SK-N-SH (cell line): ENCODE measurements at places on chromosomes 2 and 18. TPM values are rescaled to one million over a fixed set of nuclear protein-coding genes. Genes with fewer than 3 reads are reported as not detected.

DNA sequence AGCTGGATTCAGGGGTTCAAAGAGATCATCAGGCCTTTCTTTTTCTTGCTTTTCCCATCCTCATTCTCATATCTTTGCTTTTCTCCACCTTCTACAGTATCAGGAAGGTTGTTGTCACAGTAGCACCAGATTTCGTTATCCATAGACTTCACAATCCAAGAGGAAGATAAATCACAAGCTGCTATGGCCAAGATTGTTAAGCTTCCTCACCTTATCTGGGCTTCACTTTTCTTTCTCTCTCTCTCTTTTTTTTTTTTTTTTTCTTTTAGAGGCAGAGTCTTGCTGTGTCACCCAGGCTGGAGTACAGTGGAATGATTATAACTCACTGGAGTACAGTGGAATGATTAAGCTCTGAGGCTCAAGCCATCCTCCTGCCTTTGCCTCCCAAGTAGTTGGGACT lies 93.5 kb downstream of the TTC27 start:
- H3K36me3 ChIP-seq = no peaks in the 10 kb centered on the region
- H3K27me3 ChIP-seq = no peaks in the 10 kb centered on the region
- no peak overlapping the region for H3K4me3 ChIP-seq
- no peak for DNase-seq

DNA sequence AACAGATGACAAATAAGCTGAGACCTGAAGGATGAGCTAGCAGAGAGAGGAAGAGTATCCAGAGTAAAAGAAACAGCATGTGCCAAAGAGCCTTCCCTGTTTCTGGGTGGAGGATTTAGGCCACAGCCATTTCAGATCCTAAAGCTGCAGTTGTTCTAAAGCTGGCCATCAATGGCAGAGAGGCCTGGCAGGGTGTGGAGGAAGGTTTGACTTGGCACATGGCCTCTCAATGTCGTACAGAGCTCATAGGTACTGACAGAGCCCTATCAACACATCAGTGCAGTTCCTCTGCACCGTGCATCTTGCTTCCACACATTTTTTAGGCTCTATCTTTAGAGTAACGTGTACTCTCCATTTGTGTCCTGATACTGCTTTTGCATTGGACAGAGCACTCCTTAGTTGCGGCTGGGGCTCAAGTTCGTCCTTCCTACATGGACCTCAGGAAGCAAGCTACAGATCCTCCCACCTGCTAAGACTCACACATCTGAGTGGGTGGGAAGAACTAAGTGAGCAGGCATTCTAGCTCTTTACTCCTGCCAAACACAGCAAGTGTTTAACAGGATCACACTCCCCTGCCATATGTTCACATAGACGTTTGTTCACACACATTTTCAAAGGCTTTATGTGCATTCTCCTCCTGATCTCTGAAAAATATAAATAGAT lies 3.0 kb upstream of the CHMP3 start:
- H3K36me3 ChIP-seq = no peaks in the 10 kb centered on the region
- DNase-seq = no peak
- H3K4me1 ChIP-seq = peaks cover 14% of the 10 kb centered on the region
- no peaks in the 10 kb centered on the region for H3K27me3 ChIP-seq
- H3K27ac ChIP-seq = no peak overlapping the region

DNA sequence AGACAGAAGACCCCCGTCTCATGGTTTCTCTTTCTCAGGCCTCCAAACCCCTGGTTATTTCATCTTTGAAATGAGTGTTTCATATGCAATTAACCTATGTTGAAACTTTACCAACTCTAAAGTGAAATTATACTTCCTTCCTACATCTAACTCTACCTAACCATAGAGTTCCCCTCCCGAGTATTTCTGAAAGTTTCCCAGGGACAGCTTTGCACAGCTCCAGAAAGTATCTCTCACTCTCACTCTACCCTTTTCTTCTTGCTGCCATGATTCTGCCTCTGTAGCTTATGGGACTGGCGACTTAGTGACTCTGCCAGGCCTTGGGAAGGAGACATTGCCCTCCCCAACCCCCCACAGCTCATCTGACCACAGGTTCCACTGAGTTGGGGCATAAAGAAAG lies 107.9 kb downstream of the B3GNT2 start:
- H3K27ac ChIP-seq = no peak overlapping the region
- H3K27me3 ChIP-seq = no peaks in the 10 kb centered on the region
- no peak for DNase-seq
- H3K36me3 ChIP-seq = no peaks in the 10 kb centered on the region
- peaks cover 45% of the 10 kb centered on the region; the same call in 1 of the 2 replicates for H3K4me1 ChIP-seq

DNA sequence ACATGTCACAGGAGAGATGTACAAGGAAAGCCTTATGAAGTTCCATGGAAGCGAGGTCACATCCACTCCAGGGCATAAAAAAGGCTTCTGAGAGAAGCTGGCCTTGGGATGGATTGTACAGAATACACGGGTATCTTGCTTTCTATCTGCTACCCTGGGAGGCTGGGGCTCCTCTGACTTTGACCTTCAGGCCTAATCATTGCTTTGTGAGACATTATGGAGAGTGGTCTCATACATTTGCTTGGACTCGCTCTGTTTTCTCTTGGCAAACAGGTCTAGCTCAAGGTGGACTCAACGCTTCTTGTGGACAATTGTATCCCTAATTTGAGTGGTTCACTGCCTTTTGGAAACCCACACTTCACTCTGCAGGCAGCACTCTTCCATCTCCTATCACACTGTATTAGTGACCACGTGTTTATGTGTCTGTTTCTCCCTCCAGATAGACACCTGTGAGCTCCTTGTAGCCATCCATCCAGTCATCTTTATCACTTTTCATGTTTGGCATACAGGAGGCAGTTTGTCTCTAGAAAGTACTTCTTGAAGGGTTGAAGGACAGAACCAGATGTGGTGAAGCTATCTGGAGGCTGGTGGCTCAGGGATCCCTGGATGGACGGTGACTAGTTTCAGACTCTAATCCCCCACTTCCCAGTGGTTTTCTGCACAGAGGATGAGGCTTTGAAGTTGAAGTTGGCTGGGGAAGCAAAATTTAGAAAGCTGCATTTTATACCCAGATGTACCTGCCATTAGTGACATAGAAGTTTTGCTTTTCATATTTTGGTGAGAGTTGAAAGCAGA lies 267.8 kb downstream of the CYRIA start:
- no peak overlapping the region for H3K4me3 ChIP-seq
- no peak for DNase-seq
- no peak overlapping the region for H3K27ac ChIP-seq
- H3K4me1 ChIP-seq = peaks cover 23% of the 10 kb centered on the region
- H3K36me3 ChIP-seq = no peaks in the 10 kb centered on the region

- no peaks in the 10 kb centered on the region for H3K36me3 ChIP-seq
- H3K4me1 ChIP-seq = peaks cover 10% of the 10 kb centered on the region
- peak; percentile 77 for DNase-seq
- H3K27me3 ChIP-seq = peaks cover 18% of the 10 kb centered on the region
Measured at GRCh38 chr18:37565101-37565976, at the start of gene CELF4. CELF4 (minus strand) TSS chr18:37565798.

DNA sequence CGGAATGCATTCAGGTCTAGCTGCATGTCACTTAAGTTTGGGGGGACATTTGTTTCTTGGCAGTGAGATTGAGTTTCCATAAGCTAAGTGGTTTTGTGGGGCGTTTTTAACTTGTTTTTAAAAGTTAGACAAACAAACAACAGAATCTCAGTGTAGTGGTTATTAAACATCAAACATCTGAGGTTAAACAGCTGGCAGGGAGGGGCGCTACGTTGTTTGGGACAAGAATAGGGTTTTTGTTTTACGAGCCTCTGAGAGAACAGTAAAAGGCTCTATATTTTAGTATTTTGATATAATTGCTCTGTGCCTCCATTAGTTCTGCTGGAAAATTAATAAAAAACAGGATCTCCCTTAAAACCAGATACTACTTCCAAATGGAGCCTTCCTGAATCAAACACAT lies 41.6 kb upstream of the TMEM177 start:
- no peaks in the 10 kb centered on the region for H3K27me3 ChIP-seq
- no peak for DNase-seq
- no peak overlapping the region for H3K4me3 ChIP-seq
- no peaks in the 10 kb centered on the region for H3K36me3 ChIP-seq
- H3K27ac ChIP-seq = no peak overlapping the region; the same call in 1 of the 2 replicates

- H3K27ac ChIP-seq = no peak overlapping the region
- no peaks in the 10 kb centered on the region for H3K27me3 ChIP-seq
- H3K4me1 ChIP-seq = no peaks in the 10 kb centered on the region
- DNase-seq = no peak
- H3K36me3 ChIP-seq = no peaks in the 10 kb centered on the region
- no peak overlapping the region for H3K4me3 ChIP-seq
Measured at GRCh38 chr2:178250429-178250828, 56.1 kb downstream of the OSBPL6 start.

Gene RPS27A
- 1,777 and 2,471 TPM in 2 replicates for polyA plus RNA-seq

- no peak overlapping the region for H3K27ac ChIP-seq
- no peaks in the 10 kb centered on the region for H3K36me3 ChIP-seq
- H3K27me3 ChIP-seq = no peaks in the 10 kb centered on the region
Measured at GRCh38 chr18:10052871-10053270, 139.1 kb downstream of the VAPA start.

DNA sequence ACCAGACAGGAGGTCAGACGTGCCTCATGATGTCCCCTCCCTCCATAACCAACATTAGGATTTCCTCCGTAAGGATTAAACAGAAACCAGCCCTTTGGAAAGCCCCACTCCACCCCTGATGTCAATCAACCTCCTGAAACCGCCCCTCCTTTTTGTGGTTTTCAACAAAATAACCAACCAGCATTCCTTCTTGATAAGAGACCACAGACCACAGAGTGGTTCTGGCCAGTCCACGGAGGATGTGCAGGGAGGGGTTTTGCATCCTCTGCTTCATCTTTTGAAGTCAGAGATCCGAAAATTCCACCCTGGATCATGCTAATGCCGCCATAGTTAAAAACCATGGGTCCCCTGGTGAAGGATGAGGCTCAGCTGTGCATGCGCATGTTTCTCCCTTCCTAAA lies 180.0 kb upstream of the CCDC150 start:
- H3K27me3 ChIP-seq = no peaks in the 10 kb centered on the region
- H3K36me3 ChIP-seq = no peaks in the 10 kb centered on the region
- no peak for DNase-seq
- H3K4me1 ChIP-seq = no peaks in the 10 kb centered on the region
- no peak overlapping the region for H3K4me3 ChIP-seq

Gene HNMT
- 1.8 and 2.5 TPM in 2 replicates for polyA plus RNA-seq

DNA sequence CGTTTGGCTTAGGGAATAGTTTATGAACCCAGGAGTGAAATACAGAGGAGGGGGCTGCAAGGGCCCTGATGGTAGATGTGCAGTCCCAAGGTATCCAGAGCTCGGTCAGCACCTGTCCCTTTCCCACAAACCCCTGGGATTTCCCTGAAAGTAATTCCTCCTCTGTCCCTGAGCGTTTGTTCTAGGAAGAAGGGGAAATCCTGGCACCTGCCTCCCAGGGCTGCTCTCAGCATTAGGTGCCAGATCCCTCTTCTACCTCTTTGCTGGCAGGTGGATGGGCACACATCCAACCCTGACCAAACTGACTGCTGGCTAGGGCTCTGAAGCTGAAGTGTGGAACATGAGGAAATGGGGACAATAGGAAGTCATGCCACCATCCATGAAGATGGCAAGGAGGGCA lies 824.0 kb downstream of the SLC4A3 start:
- no peaks in the 10 kb centered on the region for H3K4me1 ChIP-seq
- no peaks in the 10 kb centered on the region for H3K27me3 ChIP-seq
- no peak for DNase-seq
- H3K36me3 ChIP-seq = no peaks in the 10 kb centered on the region
- no peak overlapping the region for H3K4me3 ChIP-seq

GRCh38 chr2:134368009-134368817 lies 114.3 kb downstream of the MGAT5 start:
- H3K27me3 ChIP-seq = no peaks in the 10 kb centered on the region
- 0 out of 2 replicates have a peak, but pooled peaks cover 4% of the 10 kb centered on the region for H3K4me1 ChIP-seq
- DNase-seq = no peak
